ENCODE measurements at places on chromosomes 5 and 9.

DNA sequence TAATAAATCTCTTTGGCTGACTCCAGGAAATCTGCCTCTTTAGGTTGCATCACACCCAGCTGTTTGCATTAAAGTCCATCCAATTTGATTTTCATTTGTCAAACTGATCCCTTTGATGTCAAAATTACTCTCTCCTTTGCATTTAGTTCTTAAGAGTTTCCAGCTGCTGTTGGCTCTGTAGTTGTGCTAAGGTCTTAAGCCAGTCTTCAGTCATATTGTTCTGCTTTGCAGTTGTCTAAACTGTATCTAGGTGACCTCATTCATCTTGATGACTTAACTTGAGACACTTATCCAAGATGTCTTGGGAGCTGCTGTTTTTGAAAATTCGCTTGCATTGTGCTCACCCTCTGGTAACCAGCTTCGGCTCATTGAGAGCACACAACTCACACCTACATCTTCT lies 386.9 kb upstream of the TLE4 start:
- no peak for DNase-seq

- no peak for DNase-seq
Observed at GRCh38 chr5:15774632-15775031, 274.7 kb downstream of the FBXL7 start.

DNA sequence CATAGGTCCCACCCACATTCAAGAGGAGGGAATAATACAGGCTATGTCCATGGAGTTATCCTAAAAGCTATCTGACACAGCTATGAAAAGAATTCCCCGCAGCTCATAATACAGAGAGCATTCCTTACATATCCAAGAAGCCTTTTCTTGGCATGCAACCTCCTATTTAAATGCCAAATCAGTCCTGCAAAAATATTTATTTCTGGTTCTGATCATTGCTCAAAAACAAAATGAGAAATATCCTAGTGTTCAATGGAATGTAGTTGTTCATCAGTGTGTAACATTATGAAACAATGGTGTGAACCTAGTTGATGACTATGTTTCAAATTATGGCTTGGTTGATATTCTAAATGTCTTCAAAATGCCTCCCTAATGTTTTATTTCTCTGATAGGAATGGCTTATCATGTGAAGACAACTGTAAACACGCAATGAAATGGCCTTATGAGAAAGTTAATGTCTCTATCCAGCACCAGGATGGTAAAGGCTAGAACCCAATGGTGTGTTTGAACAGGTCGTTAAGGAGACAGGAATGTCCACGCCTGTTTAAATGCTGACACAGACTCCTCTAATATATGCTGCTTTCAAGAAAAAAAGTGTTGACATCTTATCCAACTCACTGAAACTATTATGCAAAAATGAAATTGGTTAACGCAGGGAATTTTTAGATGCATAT lies 126.7 kb upstream of the CDH6 start:
- DNase-seq = no peak

DNA sequence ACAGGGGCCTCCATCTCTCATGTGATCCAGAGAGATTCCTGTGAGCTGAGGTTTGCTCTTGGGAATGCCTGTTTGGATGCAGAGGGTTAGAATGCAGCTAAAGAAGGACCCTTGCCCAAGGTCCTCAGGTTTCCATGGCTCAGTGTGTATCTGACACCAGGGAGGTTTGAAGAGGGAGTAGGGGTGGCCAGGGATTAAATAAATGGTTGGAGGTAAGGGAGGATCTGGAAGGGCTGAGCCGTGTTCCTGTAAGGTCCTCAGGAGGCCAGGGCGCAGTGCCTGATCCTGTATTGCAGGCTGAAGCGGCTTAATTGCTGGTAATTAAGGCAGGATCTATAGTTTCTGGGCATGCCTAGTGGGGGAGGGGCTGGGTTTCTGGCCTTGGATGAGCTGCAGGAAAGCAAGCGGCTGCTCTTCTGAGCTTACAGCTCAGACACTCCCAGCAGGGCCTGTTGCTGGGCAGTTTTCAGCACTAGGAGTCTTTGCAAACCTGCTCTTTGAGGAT lies 41.5 kb upstream of the MAP1B start:
- no peak for DNase-seq

- no peak for DNase-seq
Observed at GRCh38 chr5:73638344-73639095, 12.5 kb downstream of the ARHGEF28 start.

DNA sequence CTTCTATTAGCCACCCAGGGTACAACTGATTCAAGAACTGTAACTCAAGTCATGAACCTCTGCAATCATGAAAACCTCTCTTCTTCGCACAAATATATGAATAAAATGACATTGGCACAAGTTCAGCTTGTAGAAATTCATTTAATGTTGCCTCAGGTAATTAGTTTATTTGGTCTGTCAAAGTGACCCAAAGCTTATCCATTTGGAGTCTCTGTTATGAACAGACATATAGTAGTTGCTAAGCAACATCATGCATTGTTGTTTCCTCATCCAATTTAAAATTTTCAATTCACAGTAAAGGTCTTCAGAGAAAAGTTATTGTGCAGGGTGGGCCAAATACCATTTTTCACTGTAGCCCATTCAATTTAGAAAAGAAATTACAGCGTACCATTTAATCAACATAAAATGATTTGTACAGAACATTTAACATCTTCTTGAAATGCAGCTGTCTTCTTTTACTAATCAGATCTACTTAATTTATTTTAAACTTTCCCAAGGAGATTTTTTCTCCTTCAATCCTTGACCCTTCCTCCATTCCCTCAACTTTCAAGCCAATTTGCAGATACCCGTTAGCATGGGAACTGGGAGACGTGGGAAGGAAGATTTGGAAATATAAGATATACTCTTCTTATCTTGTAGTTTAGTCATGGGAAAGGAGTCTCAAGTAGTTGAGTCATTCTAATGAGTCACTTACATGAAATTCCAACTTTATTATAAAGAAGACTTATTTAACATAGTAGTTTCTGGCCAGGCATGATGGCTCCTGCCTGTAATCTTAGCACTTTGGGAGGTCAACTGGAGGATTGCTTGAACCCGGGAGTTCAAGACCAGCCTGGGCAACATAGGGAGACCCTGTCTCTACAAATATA lies 231.3 kb downstream of the ATPSCKMT start:
- no peak for DNase-seq

- no peak for DNase-seq
Observed at GRCh38 chr9:89372230-89372816, 54.0 kb downstream of the SECISBP2 start.

GRCh38 chr5:180281706-180282105 lies 10.2 kb downstream of the MAPK9 start:
- no peak for DNase-seq

DNA sequence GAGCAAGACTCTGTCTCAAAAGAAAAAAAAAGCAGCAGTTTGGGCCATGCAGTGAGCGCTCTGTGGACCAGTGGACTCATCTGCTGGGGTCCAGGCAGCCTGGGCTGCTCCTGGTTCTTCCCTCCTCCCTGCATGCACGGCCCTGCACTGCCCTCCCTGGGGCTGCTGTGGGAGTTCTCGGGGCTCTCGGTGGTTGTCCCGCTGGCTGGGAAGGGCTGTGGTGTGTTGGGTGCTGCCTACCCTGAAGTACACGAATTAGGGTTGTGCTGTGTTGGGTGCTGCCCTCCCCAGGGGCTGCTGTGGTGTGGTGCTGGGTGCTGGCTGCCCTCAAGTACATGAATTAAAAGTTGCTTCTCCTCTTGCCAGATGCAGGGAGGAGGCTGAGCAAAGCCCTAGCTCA lies 18.3 kb upstream of the CLPTM1L start:
- no peak for DNase-seq

DNA sequence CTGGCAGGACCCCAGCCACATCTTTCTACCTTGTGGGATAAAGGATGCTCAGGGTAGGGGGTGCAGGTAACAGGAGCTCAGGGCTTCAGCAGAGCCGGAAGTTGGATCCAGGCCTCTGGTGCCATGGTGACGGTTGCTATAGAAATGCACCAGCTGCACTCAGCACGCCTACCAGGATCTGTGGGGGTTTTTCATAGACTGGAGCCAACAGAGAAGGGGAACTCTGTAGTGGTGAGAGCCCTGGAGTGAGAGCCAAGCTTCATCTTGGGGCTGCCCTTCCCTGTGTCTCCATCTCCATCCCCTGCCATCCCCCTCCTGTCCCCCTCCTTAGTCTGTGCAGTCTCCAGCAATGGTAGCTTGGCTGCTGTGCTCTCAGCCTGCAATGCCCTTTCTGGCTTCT lies 27.5 kb upstream of the BOD1 start:
- no peak for DNase-seq

DNA sequence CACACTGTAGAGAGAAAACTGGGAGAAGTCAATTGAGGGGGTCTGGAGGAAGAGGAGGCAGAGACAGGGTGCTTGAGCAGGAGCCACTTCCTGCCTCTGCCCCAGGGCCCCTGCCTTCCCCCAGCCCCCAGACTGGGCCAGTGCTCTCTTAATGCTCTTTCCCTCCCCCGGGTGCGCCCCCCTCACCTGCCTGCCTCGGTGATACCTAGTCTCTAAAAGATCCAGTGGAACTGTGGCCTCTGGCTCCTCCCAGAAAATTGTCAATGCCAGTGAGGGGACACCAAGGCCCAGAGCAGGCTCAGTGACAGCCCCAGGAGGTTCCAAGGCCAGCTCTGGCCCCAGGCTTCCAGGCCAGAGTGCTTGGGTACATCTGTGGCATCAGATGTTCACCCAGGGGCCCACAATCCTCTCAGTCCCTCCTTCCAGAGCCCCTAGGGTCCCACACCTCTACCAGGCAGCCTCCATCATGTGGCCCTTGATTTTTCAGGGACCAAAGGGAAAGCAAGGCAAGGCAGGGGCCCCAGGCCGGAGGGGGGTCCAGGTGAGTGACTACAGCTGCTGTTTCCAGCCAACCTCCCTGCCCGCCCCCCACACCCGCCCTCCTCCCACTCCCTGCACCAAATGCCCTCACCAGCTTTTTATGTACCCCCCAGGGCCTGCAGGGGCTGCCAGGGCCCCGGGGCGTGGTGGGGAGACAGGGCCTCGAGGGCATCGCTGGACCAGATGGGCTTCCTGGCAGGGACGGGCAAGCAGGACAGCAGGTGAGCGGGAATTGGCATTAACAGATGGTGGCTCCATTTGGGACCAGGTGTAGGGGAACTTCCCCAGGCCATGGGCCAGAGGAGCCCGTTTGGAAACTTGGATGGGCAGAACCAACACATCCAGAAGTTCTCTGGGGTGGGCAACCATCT lies 33.1 kb upstream of the ORM1 start:
- no peak for DNase-seq

Measured in stimulated activated CD4-positive, alpha-beta T cell treated with anti-CD3 and anti-CD28 coated beads, Interleukin-12 subunit alpha, Interleukin-12 subunit beta, amount 100 ng/mL, for 48 hours (primary cell).